ENCODE measurements at places on chromosomes 3 and 15.

- H3K4me3 ChIP-seq: no peak overlapping the region
- H3K27me3 ChIP-seq: no peaks in the 10 kb centered on the region
- H3K4me1 ChIP-seq: no peaks in the 10 kb centered on the region
- H3K36me3 ChIP-seq: no peaks in the 10 kb centered on the region
These were observed 32.0 kb downstream of the LSAMP start for GRCh38 chr3:116413319-116413718.

DNA sequence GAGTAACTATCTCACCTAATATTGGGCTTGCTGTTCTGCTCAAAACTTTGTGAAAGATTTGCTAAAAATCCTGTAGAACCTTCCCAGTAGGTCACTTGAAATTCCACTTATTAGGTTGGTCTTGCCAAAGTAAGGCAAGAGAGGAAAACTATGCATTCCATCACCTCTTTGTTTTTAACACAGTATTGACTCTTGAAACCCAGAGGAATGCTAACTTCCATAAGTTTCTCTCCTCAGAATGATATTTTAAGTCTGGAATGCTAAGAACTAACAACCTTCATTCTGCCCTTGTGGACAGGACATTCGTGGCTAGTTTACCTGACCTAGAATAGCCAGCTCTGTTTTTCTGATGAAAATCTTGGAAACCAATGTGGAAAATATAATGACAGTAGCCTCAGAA lies 154.5 kb downstream of the TMCO5A start:
- H3K27ac ChIP-seq: no peak overlapping the region
- H3K36me3 ChIP-seq: no peaks in the 10 kb centered on the region
- no peaks in the 10 kb centered on the region for H3K27me3 ChIP-seq
- no peak for DNase-seq
- no peak overlapping the region for H3K4me3 ChIP-seq
- H3K4me1 ChIP-seq: peaks cover 10% of the 10 kb centered on the region

DNA sequence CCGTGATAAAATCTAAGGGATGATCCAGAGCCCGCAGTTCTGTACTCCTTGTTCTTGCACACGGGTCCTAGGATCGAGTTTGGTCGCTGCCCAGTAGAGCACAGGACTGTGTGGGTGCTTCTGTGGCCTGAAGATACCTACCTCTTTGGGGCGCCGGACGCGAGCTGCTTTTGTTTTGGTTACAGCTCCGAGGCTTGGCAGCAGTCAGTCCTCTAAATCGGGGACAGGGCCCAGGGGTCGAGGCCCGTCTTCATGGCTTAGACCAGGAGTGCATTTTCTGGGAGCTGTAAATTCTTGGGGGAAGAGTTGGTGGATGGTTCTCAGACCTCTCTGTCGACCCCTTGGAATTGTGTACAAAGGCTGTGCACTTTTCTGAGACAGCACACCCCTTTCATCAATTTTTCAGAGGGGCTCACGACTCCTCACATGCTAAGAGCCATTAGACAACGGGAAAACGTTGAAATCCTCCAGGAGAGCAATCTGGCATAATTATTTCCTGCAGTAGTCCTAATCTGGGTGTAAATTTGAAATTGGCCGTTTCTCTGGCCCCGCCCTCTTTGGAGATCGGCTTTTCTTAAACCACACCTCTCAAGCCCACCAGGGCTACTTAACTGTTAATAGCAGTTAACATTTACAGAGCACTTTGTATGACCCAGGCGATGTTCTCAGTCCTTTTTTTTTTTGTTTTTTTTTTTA lies 928 bp downstream of the CEP97 start:
- DNase-seq: peak; percentile 53
- peak overlapping the region; percentile 82 for H3K4me3 ChIP-seq
- peaks cover 8% of the 10 kb centered on the region for H3K36me3 ChIP-seq
- H3K27ac ChIP-seq: peak overlapping the region; percentile 54
- peaks cover 12% of the 10 kb centered on the region for H3K4me1 ChIP-seq

- H3K4me3 ChIP-seq: no peak overlapping the region
- H3K27ac ChIP-seq: no peak overlapping the region
- DNase-seq: peak; percentile 42
These were observed 24.0 kb upstream of the C3orf70 start for GRCh38 chr3:185176750-185177359.

DNA sequence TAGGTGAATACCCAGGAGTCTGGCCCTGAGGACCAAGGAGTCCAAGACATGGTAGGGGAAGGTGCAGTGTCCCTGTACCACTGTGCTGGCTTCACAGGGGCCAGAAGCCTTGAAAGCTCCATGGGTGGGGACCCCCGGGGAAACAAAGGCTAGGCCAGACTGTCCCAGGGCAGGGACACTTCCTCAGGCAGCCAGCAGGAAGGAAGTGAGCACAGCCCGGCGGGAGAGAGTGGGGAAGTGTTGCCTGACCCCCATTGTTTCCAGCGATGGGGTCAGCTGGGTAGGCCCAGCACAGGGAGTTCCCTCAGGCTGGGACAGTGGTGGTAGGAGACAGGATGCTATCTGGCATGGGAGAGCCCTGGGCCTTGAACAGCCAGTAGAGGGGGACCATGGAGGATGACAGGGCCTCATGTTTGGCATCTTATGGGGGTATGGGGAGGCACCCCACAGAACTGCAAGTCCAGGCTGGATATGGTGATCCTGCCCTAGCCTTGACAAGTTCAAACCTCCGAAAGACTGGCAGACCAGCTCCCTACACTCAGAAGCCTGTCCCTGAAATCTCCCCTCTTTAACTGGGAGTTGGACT lies 1.2 kb upstream of the HYAL2 start:
- DNase-seq: no peak
- no peak overlapping the region for H3K4me3 ChIP-seq
- H3K4me1 ChIP-seq: peaks cover 59% of the 10 kb centered on the region
- peaks cover 8% of the 10 kb centered on the region for H3K36me3 ChIP-seq
- no peaks in the 10 kb centered on the region for H3K27me3 ChIP-seq
- no peak overlapping the region for H3K27ac ChIP-seq

DNA sequence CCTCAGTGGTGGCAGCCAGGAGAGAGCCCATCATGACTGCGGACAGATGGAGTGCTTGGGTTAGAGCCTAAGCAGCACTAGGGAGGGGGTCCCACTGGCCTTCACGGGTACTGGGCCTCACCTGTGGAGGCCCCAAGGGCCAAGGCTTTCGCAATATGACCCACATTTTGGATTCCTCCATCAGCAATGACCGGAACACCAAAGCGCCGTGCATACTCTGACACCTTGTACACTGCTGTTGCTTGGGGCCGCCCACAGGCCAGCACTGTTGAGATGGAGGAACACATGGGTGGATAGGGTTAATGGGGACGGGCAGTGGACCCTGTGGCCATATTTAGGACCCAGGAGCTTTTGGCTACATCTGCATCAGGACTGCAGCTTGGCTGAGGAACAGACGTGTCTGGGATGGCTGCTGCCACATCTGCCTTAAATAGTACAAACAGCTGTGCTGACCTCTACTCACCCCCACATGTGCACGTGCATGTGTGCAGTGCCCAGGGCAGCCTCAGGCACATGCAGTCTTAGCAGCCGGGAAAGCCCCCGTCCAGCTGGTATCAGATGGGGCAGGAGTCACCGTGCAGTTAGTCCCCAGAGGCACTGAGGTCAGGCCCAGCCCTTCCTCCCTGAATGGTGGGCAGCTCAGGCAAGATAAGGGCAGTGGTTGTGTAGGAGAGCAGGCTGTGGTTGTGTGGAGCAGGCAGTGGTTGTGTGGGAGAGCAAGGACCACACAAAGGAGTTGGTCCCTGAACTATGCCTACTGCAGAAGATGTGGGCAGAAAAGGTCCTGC lies 3.3 kb downstream of the NDUFAF3 start:
- DNase-seq: no peak
- peaks cover 30% of the 10 kb centered on the region for H3K36me3 ChIP-seq
- peaks cover 32% of the 10 kb centered on the region for H3K4me1 ChIP-seq
- no peaks in the 10 kb centered on the region for H3K27me3 ChIP-seq
- H3K27ac ChIP-seq: no peak overlapping the region

DNA sequence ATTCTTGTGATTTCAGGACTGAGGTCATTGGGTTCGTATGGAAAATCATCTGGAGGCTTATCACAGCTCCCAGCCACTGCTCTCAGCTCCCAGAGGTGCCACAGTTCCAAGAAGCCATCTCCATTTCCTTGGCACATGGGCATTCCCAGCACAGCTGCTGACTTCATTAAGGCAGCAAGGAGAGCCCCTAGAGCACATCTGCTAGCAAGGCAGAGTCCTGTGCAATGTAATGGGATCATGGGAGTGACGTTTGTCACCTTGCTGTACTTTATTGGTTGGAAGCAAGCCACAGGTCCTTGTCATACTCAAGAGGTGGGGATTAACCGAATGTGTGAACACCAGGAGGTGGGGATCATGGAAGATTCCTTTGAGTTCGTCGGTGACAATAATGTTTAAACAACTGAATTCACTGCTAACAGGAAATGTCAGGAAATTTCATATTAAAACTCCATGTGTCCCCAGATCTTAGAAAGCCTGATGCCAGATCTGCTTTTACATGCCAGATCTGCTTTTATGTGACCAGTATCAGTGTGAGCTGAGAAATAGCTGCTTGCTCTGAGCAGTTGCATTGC lies 148.8 kb downstream of the GABRG3 start:
- no peaks in the 10 kb centered on the region for H3K27me3 ChIP-seq
- no peaks in the 10 kb centered on the region for H3K36me3 ChIP-seq
- H3K4me1 ChIP-seq: no peaks in the 10 kb centered on the region
- no peak overlapping the region for H3K4me3 ChIP-seq
- H3K27ac ChIP-seq: no peak overlapping the region

DNA sequence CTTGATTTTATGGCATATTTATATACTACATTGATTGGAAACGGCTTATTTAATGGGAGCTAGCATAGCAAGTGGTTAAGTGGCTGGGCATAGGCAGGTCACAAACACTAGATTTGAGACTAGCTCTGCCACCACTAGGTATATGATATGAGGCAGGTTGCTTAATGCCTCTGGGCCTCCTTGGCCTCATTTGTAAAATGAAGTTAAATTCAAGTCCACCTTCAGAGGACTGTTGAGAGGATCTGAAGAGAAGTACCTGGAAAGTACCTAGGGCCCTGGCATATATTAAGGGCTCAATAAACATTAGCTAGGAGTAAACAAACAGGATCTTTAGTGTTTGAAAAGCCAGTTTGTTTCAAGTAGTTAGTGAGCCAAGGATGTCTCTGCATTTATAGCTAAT lies 166.4 kb upstream of the FEZF2 start:
- H3K36me3 ChIP-seq: no peaks in the 10 kb centered on the region
- no peak for DNase-seq
- no peaks in the 10 kb centered on the region for H3K27me3 ChIP-seq
- no peak overlapping the region for H3K4me3 ChIP-seq

- H3K27me3 ChIP-seq: no peaks in the 10 kb centered on the region
- no peaks in the 10 kb centered on the region for H3K4me1 ChIP-seq
- H3K4me3 ChIP-seq: no peak overlapping the region
- DNase-seq: no peak
- H3K36me3 ChIP-seq: peaks cover 36% of the 10 kb centered on the region
These were observed 13.6 kb downstream of the VPS39 start for GRCh38 chr15:42194513-42194912.

- DNase-seq: no peak
- no peaks in the 10 kb centered on the region for H3K27me3 ChIP-seq
- no peak overlapping the region for H3K4me3 ChIP-seq
- no peak overlapping the region for H3K27ac ChIP-seq
These were observed 16.9 kb upstream of the CLDN1 start for GRCh38 chr3:190339130-190339529.

DNA sequence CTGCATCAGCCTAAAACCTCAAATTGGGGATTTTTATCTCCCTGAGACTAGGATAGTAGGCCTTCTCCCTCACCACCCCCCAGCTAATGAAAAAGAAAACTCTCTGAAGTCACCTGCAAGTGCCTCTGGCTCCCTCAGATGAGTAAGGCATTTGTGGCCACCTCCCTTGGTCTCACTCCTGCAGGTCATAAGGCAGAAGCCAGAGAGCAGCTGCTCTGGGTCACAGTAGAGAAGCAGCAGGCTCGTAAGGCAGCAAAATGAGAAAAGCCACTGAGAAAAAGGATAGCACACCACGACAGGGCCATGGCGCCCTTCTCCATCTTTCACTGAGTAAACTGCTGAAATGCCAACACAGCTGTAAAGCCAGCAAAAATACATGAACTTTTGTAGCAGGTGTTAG lies 296.7 kb upstream of the DPH6 start:
- H3K36me3 ChIP-seq: no peaks in the 10 kb centered on the region
- H3K27me3 ChIP-seq: no peaks in the 10 kb centered on the region
- no peak overlapping the region for H3K4me3 ChIP-seq
- H3K4me1 ChIP-seq: no peaks in the 10 kb centered on the region

DNA sequence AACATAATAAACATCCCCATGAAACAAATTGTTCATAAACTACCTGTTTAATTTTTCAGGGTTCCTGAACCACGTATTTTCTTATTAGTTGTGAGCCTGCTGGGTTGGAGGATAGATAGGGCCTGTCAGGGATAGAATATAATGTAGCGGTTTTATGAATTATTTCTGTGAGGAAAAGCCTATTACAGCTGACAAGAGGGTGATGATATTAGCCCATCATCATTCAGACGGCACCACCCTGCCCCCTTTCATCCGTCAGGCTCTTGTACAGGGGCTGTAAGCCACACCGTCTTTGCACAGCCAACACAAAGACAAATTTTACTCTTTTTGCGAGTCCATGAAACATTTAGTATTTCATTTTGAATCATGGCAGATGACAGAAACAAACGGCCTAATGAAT lies 335.3 kb upstream of the TMCO5A start:
- no peaks in the 10 kb centered on the region for H3K36me3 ChIP-seq
- H3K27ac ChIP-seq: no peak overlapping the region
- H3K4me3 ChIP-seq: no peak overlapping the region
